Left renal cortex interstitium (tissue), 4 donors: ENCODE measurements at places on chromosomes 13 and 19. TPM values are rescaled to one million over a fixed set of nuclear protein-coding genes. Genes with fewer than 3 reads are reported as not detected.

Gene C19orf67
- not detected for polyA plus RNA-seq

Gene ZNF284
- 5.1 TPM for polyA plus RNA-seq

Gene PRR20C
- polyA plus RNA-seq = not detected

Gene ACP7
- polyA plus RNA-seq = 0.46 TPM

Gene ZNF675
- polyA plus RNA-seq = 16.8 TPM

Gene ZNF28
- polyA plus RNA-seq = 22.1 TPM

Gene RFX1
- polyA plus RNA-seq = 16.2 TPM

Gene CHST8
- 0.35 TPM for polyA plus RNA-seq

Gene CLASRP
- polyA plus RNA-seq = 89.1 TPM

Gene LPAR2
- polyA plus RNA-seq = 26.1 TPM

Gene IGFL1
- polyA plus RNA-seq = not detected

Gene TTC9B
- polyA plus RNA-seq = 0.47 TPM

Gene TSSK6
- 1.6 TPM for polyA plus RNA-seq

Gene THSD8
- 5.4 TPM for polyA plus RNA-seq

Gene EFNB2
- polyA plus RNA-seq = 133 TPM

Gene ZNF763
- polyA plus RNA-seq = 12.5 TPM

Gene MEF2B
- polyA plus RNA-seq = 1.2 TPM

Gene OLFM2
- 21.8 TPM for polyA plus RNA-seq

Gene LILRA5
- 0.43 TPM for polyA plus RNA-seq

Gene PODNL1
- polyA plus RNA-seq = 1.8 TPM

Gene KASH5
- polyA plus RNA-seq = 0.10 TPM

Gene ZNF880
- polyA plus RNA-seq = 19.1 TPM

Gene FFAR3
- polyA plus RNA-seq = 0.17 TPM

Gene FSTL3
- polyA plus RNA-seq = 19.6 TPM

Gene CRTC1
- 32.4 TPM for polyA plus RNA-seq

Gene LYPD3
- 1.4 TPM for polyA plus RNA-seq
